Glomerular endothelial cell (primary cell): ENCODE measurements at places on chromosomes 2 and 18.

DNA sequence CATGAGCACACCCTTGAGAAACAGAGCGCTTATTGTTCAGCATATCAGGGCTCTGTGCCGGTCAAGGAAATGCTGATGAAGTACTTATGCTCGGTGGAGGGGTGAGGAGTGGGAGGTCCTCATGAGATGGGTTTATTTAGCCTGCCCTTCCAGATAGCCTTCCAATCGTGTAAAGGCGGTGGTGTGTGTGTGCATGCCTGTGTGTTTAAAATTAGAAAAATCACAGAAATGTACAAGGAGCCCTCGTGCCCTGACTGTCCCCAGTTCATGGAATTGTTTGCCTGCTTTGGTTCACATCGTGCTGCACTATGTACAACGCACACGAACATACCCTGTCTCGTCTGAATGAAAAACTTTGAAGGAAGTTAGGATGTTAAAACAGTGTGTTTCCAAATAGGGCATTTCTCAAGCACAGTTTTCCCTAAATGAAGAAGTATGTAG lies 158.6 kb downstream of the AQP4 start:
- DNase-seq: no peak

DNA sequence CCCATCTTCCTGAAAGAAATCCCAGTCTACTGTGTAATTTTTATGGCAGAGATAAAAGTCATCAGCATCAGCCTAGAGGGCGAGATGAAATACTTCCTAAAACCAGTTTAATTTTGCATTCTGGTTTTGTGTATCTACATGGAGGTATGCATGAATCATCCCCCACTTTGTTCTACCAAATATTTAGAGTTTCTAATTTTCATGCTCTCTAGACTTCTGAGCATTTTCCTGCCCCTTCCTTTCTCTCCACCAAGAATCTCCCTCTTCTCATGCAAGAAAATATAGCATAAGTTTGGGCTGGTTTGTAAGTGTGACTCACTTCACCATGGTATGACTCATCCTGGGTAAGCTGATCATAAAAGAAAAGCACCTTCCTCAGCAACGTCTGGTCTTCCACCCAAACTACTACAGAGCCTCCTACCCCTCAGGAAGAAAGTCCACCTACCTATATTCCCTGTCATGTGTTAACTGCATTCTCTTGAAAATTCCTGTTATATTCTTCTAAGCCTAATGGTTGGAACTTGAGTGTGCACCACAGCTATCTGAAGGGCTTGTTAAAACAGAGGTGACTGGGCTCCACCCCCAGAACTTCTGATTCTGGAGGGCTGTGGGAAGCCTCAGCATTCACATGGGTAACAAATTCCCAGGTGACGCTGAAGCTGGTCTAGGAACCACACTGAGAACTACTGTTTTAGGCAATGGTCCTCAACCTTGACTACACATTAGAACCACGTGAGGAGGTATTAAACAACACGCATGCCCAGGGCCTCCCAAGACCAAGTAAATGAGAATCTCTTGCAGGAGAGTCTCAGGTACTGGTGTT lies 37.4 kb upstream of the RAPGEF4 start:
- no peak for DNase-seq

GRCh38 chr2:20223407-20224163 lies 1.3 kb downstream of the SDC1 start:
- DNase-seq: no peak

GRCh38 chr18:34650121-34650545 lies 60.0 kb upstream of the DTNA start:
- DNase-seq: no peak

DNA sequence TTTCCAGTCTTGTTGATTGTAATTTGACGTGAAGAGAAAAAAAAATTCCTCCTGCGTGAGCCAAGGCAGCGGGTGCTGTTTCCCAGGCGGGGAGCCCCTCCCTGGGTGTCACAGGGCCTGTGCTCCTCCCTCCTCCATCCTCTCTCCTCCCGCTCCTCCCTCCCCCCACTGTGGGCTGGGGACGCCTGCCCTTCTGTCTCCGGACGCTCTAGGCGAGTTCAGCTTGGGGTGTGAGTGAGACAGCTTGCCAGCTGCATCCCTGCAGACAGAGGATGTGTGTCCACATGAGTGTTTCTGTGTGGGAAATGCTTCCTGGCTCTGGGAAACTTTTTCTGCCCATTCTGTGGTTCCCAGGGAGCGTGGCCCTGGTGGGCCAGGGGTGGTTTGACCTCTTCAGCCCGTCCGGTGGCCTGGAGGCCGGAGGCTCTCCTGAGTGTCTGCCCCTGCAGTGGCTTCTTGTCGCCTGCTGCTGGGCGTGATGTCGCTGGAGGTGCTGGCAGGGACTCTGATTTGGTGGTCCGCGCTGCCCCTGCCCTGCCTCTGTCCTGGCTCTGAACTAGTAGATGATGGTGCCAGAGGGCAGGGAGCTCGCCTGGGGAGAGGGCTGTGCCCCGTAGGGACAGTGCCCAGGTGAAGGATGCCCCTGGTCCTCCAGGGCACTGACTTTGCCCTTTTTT lies 96.4 kb downstream of the USP40 start:
- no peak for DNase-seq

- no peak for DNase-seq
These were observed 1099.4 kb upstream of the PIK3C3 start for GRCh38 chr18:40855661-40856060.

DNA sequence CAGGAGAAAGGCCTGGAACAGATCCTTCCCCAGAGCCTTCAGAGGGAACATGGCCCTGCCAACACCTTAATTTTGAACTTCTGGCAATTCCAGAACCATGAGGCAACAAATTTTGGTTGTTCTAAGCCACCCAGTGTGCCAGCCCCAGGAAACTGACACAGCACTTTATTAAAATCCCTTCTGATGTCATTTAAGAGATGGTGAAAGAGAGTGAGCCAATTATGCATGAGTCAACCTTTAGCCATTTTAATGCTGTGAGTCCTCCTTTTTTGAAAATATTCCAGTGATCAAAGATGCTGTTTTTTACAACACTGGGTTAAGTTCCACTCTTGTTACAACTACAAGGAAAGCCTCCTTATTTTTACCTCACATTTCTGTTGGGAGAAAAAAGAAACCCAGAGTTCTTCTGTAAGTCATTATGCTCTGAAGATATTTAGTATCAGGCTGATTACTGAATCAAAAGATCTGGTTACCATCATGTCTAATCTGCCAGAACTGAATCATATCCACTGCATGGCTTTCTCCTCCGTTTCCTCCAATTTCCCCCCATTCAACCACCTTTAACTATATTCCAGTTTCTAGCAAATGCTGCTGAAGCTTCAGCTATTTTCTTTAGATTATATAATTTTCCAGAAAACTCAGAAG lies 235.4 kb downstream of the TXNL1 start:
- no peak for DNase-seq

GRCh38 chr18:75696391-75696790 lies 268.9 kb upstream of the SMIM21 start:
- DNase-seq: no peak

DNA sequence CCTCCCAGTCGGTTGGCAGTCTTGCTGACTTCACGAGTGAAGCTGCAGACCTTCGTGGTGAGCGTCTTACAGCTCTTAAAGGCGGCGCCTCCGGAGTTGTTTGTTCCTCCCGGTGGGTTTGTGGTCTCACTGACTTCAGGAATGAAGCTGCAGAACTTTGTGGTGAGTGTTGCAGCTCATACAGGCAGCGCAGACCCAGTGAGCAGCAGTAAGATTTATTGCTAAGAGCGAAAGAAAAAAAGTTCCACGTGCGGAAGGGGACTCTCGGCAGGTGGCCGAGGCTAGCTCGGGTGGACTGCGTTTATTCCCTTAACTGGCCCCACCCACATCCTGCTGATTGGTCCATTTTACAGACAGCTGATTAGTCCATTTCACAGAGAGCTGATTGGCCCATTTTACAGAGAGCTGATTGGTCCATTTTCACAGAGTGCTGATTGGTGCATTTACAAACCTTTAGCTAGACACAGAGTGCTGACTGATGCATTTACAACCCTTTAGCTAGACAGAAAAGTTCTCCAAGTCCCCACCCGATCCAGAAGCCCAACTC lies 240.3 kb downstream of the LRATD1 start:
- no peak for DNase-seq

DNA sequence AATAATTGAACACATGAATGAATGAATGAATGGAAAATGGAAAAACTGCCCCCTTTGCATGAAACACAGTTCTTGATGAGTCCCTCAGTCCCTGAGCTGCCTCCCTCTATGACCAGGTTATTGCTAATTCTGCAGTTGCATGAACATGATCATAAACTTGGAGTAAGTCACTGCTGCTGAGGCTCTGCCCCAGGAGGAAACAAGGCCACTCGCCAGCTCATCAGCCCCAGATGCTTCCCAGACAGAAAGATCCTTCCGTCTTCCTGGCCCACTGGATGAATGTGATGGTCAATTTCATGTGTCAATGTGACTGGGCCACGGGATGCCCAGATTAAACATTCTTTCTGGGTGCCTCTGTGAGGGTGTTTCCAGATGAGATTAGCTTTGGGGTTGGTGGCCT lies 16.4 kb downstream of the GPR45 start:
- DNase-seq: no peak

- peak; percentile 63 for DNase-seq
These were observed 1027.7 kb downstream of the TMEM182 start for GRCh38 chr2:103789381-103790095.

DNA sequence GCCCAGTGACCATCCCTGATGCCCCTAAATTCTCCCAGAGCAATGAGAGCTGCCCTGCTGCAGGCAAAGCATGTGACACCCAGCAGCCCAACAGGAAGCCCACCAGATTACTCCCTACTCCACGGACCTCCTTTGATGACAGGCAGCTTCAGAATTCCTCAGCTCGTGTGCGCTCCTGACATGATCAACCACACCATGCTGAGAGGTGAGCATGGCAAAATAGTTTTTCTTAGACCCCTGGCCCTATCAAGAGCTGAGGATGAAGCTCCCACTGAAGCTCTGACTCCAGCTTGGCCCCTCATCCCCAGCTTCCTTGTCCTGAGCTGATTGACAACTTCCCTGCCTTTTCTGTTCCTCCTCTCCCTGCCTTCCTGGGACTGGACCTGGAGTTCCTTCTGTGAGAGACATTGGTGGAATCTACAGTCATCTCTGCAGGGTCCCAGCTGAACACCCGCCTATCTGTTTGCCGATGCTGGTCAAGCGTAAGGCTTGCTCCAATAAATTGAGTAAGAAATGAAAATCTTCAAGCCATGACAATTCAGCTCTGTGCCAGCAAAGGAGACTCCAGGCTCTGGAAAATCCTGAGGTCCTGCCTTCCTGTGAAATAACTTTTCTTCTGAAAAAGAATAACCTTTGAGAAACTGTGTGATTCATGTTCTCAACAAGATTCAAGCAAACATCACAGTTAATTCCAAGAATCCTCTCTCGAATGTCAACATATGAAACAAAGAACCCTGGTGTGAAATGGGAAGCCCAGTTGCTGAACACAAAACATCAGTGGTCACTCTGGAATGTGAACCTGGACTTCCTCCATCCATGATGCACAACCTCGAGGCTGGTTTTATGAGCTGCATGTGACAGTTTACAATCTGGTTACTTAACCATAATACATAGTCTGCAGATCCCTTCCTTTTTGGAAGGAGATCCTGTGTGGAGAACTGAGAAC lies 201.1 kb downstream of the SPP2 start:
- DNase-seq: peak; percentile 62
